ENCODE measurements at places on chromosomes 2 and 18.

DNA sequence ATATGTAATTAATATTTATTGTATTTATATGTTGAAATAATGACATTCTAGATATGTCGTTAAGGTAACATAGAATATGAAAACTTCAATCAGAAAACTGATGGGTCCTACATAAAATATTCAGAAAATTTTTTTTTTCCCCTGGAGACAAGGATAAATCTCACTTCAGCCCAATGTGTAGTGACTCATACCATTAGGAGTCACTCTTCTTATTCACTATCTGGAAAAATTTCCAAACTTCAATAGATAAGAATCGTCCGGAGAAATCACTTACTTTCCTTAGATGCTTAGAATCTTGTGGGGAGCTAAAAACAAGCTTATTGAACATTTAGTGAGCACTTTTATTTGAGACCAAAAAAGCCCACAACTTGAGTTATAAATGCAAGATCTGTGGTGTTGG, 4.6 kb downstream of the SERPINB13 start:
- DNase-seq = no peak

GRCh38 chr18:72091369-72091768, 452.8 kb downstream of the CBLN2 start:
- no peak for DNase-seq

DNA sequence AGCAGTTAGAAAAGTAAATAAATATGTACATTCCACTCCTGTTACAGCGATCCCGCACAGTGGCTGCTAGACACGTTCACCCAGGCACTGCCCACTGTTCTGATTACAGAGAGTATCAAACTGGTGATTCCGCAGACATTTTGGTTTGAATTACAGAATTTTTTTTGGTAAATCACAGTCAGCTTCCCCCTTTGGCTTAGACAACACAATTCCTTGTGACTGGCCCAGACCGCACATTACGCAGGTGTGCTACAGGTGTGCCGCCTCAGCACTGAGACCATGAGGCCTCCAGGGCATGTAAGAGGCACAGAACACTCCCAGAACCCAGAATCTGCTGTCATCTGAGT, 112.3 kb downstream of the PXDN start:
- DNase-seq = peak; percentile 49

GRCh38 chr2:28071221-28071620, 180.7 kb downstream of the BABAM2 start:
- no peak for DNase-seq
